ENCODE measurements at places on chromosomes 11 and 22. TPM values are rescaled to one million over a fixed set of nuclear protein-coding genes. Genes with fewer than 3 reads are reported as not detected.

Gene LRRC10B
- total RNA-seq: 0.54 TPM

Gene DDTL
- total RNA-seq: not detected

Gene PIH1D2
- total RNA-seq: 10.1 TPM

Gene ZP1
- not detected for total RNA-seq

Gene PGR
- 4.7 TPM for total RNA-seq

Gene TBX1
- 34.3 TPM for total RNA-seq
